Cortex of kidney (tissue), 1 donor: ENCODE measurements at places on chromosomes 7 and 10.

DNA sequence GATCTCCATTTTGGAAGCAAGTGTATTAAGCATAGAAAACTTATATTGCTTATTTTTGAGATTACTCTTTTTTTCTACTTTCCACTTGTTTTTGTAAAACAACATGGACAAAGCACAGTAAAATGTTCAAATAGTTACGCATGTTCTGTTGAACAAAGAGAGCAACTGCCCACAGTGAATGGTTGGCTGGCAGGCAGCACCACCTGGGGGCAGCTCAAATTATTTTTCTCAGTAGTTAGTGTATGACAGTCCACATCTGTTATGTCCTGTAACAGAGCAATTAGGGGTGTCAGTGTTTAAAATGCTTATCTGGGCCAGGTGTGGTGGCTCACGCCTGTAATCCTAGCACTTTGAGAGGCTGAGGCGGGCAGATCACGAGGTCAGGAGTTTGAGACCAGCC, 46.1 kb upstream of the CACUL1 start:
- DNase-seq, result no peak

DNA sequence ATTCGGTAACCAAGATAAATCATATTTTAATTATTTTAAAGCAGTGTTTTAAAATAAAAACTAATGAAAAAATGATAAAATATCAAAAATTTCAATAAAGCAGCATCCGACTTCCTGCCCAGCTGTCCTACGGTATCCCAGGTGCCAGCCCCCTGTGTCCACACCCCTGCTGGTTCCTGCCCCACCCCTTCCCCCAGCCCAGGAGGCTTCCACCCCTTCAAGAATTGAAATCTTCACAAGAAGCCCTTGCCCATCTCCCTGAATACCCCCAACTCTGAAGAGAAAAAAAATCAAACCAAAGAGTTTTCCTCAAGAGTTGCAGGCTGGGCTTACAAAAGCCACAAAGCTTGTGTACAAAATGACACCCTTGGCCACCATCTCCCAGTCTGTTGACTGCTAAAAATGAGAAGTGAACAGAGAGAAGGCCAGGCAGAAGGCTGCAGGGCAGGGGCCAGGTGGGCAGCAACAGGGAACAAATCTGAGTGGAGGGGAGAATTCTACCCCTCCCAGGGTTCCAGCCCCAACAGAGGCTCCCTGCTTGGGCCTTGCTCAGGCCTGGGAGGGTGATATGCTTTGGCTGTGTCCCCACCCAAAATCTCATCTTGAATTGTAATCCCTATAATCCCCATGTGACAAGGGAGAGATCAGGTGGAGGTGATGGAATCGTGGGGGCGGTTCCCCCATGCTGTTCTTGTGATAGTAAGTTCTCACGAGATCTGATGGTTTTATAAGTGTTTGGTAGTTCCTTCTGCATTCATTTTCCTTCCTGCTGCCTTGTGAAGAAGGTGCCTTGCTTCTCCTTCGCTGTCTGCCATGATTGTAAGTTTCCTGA, 14.5 kb downstream of the GPRIN2 start:
- DNase-seq, result no peak

DNA sequence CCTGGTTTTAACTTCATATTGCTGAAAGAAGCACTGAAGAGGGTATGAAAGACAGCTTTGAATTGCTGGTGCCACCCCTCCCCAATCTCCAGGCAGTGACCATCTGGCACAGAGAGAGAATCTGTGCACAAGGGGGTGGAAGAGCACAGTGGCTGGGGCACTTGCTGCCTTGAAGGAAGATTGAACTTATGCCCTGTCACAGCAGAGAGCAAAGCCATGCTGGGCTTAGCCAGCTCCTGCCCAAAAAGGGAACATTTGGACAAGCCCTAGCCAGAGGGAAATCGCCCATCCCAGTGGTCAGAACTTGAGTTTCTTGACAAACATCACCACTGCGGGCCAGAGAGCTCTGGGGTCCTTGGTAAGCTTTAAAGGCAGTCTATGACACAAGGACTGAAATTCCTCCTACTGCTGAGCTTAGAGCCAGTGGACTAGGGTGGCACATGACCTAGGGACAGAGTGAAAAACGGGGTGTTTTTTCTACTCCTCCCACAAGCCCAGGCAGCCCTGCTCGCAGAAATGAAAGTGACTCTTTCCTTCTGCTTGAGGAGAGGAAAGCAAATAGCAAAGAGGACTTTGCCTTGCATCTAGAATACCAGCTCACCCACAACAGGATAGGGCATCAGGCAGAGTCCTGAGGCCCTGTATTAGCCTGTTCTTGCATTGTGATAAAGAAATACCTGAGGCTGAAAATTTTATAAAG, 257.2 kb downstream of the CTNNA3 start:
- no peak for DNase-seq

GRCh38 chr7:23685731-23686130, 5.7 kb downstream of the FAM221A start:
- no peak for DNase-seq

GRCh38 chr7:9945857-9946256, 1027.8 kb upstream of the PHF14 start:
- no peak for DNase-seq

GRCh38 chr10:95745501-95745900, 10.5 kb upstream of the ENTPD1 start:
- DNase-seq, result no peak

DNA sequence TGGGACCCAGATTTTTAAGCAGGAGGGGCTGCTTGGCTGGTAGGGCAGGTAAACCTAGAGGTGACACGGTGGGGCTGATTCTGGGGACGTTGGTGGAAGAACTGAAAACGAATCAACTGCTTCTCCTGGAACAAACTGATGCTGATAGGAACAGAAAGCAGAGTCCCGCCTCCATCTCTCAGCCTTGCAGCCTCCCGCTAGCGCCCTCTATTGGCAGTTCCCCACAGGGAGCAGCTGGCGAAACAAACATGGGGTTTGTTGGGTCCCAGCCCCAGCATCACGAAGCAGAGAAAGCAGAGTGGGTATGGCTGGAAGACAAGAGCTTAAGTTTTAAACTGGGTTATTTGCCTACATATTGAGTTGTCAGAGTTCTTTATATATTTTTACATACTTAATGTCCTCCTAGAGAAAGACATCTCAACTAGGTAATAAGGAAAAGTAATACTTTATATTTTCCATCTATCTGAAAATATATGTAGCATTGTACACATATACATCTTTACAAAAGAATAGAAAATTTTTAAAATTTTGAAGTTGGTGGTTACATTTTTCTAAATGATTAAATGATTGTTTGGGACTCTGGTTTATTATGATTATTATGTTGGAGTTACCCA, 42.3 kb upstream of the FOXI2 start:
- no peak for DNase-seq

- no peak for DNase-seq
These were observed 5.0 kb upstream of the RBM17 start for GRCh38 chr10:6083523-6084475.

- DNase-seq, result no peak
These were observed 60.7 kb downstream of the ZMIZ1 start for GRCh38 chr10:79129361-79129997.

- DNase-seq, result no peak
These were observed 37.8 kb downstream of the PFKP start for GRCh38 chr10:3105166-3105565.

GRCh38 chr10:127976701-127977356, 69.9 kb downstream of the PTPRE start:
- DNase-seq, result no peak

- no peak for DNase-seq
These were observed 123.9 kb upstream of the SLC13A1 start for GRCh38 chr7:123323689-123324088.

- DNase-seq, result no peak
These were observed 6.9 kb downstream of the PRKAR2B start for GRCh38 chr7:107051376-107051775.

DNA sequence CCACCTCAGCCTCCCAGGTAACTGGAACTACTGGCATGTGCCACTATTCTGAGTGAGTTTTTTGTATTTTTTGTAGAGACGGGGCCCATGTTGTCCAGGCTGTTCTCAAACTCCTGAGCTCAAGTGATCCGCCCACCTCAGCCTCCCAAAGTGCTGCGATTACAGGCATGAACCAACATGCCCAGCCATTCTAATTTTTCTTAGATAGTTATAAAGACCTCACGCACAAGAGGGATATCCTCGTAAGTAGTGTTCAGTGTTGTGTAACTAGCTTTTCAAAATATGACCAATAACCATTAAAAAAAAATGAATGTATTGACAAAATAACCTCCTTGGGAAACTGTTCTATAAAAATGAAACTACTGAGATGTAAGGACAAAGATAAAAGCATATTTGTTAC, 90.5 kb upstream of the FERD3L start:
- DNase-seq, result no peak

- DNase-seq, result no peak
These were observed 518 bp downstream of the WAPL start for GRCh38 chr10:86520871-86521677.

GRCh38 chr7:39306016-39306570, 260.1 kb upstream of the YAE1 start:
- no peak for DNase-seq

DNA sequence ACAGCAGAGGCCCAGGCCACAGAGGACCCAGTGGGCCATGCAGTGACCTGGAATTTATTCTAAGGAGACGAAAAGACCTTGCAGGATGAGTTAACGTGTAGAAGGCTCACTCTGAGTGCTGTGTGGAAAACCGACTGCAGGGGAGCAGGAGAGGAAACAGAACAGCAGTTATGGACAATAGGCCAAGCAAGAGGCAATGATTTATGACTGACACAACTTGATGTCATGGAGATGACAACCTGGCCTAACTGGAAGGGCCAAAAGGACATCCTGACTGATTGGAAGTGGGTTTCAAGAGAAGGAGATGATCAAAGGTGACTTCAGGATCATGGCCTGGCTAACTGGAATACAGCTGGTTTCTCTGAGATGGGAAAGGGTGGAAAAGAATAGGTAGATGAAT, 70.2 kb upstream of the RAPGEF5 start:
- DNase-seq, result no peak

- DNase-seq, result no peak
These were observed 17.7 kb downstream of the ZNF775 start for GRCh38 chr7:150396851-150397260.

DNA sequence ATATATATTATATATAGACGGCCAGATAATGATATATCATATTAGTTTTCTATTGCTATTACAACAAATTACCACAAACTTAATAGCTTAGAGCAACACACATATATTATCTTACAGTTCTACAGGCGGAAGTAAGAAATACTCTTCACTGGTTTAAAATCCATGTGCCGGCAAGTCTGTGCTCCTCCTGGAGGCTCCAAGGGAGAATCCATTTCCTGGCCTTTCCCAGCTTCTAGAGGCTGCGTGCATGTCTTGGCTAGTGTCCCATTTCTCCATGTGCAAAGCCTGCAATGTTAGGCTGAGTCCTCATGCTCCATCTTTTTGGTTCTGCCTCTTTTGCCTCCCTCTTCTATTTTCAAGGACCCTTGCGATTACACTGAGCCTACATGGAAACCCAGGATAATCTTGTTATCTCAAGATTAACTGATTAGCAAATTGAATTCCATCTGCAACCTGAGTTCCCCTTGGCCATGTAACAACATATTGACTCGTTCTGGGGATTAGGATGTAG, 23.9 kb upstream of the PNLIPRP3 start:
- no peak for DNase-seq

DNA sequence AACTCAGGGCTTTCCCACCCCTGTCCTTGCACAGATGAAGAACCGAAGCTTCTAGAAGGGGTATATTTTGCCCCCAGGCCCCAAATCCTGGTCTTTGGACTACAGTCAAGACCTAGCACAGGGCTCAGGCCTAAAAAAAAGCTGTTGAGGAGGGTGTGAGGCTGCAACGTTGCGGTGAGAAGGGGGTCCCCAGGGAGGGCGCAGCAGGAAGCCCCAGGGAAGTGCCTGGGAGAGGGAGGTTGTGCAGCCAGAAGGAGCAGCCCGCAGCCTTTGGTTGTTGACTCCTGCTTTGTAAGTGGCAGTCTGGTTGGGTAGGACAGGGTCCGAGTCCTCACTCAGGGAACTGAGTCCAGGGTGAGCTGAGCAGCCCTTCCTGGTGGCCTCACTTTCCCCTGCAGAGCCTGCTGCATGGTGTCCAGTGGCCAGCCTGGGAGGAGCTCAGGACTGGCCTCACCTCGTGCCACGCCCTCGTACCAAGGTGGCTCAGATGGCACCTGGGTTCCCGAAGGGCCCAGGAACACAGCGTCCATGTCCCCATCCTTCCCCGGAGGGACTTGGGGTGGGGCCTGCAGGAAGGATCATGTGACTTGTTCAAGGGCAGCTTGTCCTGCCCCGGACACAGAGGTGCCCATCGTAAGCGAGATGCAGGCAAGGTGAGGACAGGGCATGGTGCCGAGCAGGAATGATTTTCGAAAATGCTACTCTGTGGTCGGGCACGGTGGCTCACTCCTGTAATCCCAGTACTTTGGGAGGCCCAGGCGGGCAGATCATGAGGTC, 166.4 kb upstream of the TNRC18 start:
- DNase-seq, result no peak

DNA sequence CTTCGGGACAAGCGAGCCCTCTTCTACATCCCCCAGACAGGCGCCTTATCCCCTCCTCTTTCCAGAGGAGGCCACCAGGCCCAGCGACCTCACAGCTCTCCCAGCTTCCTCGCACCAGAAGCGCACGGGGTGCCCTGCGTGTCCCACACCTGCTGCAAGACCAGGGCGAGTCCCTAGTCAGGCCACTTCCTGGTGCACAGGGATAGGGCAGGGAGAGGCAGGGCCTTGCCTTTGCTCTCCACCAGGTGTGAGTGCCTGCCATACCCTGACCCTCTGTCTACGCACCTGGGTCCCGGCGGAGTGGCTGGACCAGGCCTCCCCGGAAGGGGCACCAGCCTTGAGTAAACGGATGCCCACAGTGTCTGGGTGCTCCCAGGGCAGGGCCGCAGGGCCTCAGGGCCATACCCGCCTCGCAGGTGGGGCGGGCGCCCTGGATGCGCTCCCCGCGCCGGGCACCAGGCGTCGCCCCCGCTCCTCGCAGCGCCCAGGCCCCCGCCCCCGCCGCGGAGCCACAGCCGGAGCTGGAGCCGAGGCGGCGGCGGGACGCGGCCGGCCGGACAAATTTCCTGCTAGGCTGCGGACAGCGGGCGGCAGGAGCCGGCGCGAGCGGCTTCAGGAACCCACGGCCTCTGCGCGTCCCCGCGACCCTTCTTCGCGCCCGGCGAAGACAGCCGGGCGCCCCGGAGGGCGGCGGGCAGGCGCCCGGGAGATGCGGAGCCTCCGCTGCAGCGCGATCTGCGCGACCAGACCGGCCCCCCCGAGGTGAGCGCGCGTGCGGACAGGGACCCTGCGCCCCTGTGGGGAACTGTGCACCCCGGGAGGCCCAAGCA, at the start of gene PTPRE:
Gene PTPRE, plus strand, starts transcription at position 556 of the 830 bp plus-strand sequence. CDS start 133,779 bp downstream, outside the sequence.
- no peak for DNase-seq

- DNase-seq, result no peak
These were observed 7.1 kb downstream of the AHR start for GRCh38 chr7:17305387-17306171.

- no peak for DNase-seq
These were observed 47.7 kb upstream of the TRIM8 start for GRCh38 chr10:102596506-102596971.

GRCh38 chr7:28815369-28815927, 142.7 kb downstream of the TRIL start:
- no peak for DNase-seq

DNA sequence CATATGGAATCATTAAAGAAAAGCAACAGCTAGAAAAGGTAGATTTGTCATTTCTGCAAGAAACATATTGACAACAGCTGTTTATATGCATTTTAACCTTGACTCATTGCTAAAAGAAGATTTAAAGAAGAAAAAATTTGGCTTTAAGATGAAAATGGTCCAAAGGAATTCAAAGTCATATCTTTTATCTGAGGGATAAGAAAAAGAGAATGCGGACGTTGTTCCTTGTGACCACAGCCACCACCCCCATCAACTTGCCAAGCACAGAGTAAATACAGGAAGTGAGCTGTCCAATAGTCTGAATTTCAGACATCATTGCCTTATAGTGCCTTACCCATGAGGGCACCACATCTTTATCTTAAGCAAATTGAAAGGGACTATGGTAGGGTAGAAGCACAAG, 7.3 kb upstream of the CRPPA start:
- DNase-seq, result no peak
